Heart right ventricle (tissue), 16 donors: ENCODE measurements at places on chromosomes 12 and 14.
A peak's percentile ranks its signal among the peaks of the same experiment; 100 is the strongest.

GRCh38 chr14:102492531-102492910, 17.1 kb downstream of the ANKRD9 start:
- DNase-seq: no peak

DNA sequence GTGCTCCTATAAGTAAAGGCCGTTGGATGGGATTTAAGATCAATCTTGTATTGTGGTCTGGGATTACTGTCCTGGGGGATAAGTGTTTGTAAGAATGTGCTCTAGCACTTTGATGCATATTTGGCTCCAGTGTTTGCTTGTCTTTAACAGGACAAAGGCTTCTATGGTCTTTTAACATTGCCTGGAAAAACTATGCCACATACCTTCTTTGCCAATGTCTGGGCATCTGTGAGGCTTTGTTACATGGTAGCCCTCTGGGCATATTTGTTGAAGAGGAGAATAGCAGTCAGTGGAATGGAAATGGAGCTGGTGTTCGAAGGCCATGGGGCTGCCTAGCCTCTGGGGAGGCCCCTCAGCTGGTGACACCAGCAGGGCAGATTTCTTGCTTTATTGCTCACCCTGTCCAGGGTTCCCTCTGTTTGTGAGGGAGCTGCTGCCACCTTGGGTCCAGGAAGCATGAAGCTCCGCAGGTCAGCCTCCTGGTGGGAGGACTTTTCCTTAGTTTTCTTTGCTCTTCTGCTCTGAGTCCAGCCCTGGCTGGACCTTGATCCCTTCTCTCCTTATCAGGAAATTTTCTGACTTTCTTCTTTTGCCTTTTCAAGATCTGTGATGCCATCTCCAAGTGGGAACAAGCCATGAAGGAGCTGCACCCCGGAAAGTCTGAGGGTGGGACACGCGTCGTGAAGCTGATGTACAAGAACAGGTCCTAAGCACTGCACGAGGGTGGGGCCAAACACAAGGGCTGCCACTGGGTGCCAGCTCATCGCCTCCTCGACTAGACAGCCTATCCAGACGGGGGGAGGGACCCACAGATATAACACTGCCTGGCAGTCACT, 19.5 kb downstream of the PIGH start:
- no peak for DNase-seq

DNA sequence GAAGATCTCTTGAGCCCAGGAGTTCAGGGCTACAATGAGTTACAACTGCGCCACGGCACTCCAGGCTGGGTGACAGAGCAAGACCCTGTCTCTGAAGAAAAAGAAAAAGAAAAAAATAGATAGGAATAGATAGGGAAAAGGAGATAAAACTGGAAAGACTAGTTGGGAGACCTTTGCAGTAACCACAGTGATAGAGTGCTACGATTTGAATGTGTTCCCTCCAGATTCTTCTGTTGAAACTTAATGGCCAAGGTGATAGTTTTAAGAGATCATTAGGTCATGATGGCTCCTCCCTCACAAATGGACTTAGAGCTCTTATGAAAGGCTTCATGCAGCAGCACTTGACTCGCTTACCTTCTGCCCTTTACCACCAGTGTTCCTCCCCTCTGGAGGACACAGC, 13.5 kb upstream of the ATF1 start:
- DNase-seq: no peak

DNA sequence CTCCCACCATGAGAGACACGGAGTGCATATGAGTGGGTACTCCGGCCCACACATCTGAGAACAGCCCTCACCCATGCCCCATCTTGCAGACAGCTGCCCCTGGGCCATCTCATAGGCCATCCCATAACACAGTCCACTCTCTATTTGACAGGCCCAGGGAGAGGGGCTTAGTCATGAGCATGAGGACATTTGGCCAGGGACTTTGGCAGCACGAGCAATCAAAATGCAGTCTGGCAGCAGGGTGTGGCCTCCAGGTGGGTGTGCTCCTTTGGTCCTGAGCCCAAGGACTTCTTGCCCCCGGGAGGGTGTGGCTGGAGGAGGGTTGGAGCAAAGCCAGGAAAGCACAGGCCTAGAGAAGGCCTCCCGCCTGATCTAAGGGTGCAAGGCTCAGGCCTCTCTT, 25.6 kb downstream of the EMP1 start:
- no peak for DNase-seq

- no peak for DNase-seq
These were observed 32.4 kb downstream of the LMO3 start for GRCh38 chr12:16573398-16574077.

DNA sequence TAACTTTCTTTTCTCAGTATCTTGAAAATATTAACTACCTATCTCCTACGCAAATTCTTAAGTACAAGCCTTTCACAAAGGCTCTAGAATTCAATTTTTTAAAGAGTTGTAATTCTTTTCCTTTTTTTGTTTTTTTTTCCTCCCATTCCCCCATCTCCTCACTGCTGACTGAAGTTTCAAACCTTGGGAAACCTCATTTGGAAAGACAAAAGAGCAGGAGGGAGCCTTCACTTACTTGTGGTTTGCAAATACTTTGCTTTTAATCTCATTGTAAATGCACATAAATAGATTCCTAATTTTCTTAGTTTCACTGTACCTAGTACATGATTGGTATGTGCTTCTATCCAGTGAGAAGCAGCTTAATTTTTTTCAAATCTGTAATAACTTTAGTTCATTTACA, 15.8 kb upstream of the PTGDR start:
- DNase-seq: no peak

- DNase-seq: no peak
These were observed 219.4 kb upstream of the CPNE8 start for GRCh38 chr12:39124768-39125167.

- DNase-seq: no peak
These were observed 1025.7 kb upstream of the TMEM132C start for GRCh38 chr12:127241072-127241817.

- DNase-seq: no peak
These were observed 233.2 kb downstream of the NRXN3 start for GRCh38 chr14:78403278-78403815.

DNA sequence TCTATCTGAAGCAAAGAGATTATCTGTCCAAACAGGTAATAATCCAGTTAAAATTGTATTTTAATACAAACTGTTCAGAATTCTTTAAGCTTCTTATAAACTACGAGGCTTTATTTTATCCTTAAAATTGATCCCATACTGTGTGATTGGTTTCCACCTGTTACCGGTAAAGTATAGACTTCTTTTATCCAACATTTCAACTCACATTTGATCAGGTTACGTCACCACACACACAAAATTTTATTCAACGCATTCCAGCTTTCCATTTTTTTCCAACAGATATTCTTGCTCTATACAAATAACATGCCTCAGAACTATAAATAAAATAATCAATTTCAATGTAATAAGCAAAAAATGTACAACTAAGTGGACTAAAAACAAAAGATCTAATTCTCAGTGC, 4.5 kb downstream of the NOVA1 start:
- no peak for DNase-seq

- no peak for DNase-seq
These were observed 350.6 kb downstream of the DPF3 start for GRCh38 chr14:72543341-72543740.

GRCh38 chr12:57604992-57605810, 577 bp downstream of the DTX3 start:
- peak; percentile 49 for DNase-seq

DNA sequence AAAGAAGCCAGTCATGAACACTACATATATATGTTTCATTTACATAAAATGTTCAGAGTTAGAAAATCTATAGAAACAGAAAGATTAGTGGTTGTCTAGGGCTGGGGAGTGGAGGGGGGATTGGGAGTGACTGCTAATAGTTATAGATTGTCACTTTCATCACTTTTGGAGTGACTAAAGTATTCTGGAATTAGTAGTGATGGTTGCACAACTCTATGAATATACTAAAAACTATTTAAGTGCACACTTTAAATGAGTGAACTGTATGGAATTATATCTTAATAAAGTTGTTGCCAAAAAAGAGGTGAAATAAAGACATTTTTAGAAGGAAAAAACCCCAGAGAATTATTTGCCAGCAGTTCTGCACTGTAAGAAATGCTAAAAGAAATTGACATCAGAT, 9.5 kb downstream of the CATSPERB start:
- no peak for DNase-seq

DNA sequence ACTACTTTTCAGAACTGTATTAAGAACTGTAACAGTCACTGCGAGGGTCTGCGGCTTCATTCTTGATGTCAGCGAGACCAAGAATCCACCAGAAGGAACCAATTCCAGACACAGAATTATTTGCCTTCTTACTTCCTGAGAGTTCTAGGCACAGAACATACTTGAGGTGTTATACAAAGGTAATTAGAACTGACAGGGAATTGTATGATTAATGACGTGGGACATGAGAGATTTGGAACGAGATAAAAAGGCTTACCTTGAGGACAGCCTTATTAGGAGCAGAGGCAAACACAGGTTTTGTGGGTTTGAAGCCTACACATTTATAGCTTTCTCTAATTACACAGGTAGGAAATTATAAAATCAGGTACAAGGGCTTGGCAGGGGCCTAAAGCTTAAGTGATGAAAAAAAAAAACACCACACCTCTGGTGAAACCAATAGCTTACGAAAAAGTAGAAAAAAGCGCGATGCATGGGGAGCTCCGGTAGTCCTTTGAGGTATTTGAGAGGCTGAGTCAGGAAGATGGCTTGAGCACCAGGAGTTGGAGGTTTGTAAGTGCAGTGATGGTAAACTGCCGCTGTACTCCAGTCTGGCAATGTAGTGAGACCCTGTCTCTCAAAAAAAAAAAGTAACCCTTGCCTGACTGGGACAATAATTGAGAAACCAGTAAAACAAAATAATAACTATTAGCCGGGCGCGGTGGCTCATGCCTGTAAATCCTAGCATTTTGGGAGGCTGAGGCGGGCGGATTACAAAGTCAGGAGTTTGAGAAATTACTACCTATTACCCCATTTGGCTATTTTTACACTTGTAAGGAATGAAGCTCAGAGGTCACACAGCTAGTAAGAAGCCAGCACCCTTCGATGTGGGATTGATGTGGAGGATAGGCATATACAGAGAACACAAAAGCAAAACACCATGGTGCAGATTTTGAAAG, 795 bp upstream of the ACOT2 start:
- DNase-seq: no peak

DNA sequence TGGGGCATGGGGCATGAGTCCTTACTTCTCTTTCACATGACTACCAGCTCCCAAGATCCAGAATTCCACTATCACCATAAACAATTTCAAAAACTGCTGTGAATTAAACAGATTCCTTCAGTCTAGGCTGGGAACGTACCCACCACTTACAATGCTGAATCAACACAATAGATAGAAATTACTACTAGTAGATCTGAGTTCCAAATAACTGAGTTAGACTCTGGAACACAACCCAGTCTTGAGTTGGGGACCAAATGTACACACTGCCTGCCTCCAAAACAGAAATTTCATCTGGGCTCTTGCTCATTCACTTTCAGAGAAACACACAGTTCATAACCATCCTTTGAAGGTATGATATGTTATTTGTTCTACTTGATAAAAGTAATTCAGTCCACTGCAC, 8.9 kb downstream of the CORO1C start:
- no peak for DNase-seq
